ENCODE measurements at places on chromosomes 5 and 9.
A peak's percentile ranks its signal among the peaks of the same experiment; 100 is the strongest.

DNA sequence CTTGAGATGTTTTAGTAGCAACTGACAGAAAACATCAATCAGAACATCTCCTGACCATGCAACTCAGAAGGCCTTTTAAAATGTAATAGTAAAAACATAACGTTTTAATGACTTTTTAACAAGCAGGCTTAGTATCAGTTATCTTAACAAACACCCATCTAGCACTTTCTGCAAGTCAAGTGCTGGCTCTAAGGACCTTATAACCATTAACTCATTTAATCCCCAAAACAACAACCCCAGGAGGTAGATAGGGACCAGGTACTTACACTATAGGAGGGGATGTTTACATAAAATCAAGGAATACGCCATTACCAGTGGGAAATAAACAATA, 41.8 kb downstream of the ROR2 start:
- no peak for DNase-seq

DNA sequence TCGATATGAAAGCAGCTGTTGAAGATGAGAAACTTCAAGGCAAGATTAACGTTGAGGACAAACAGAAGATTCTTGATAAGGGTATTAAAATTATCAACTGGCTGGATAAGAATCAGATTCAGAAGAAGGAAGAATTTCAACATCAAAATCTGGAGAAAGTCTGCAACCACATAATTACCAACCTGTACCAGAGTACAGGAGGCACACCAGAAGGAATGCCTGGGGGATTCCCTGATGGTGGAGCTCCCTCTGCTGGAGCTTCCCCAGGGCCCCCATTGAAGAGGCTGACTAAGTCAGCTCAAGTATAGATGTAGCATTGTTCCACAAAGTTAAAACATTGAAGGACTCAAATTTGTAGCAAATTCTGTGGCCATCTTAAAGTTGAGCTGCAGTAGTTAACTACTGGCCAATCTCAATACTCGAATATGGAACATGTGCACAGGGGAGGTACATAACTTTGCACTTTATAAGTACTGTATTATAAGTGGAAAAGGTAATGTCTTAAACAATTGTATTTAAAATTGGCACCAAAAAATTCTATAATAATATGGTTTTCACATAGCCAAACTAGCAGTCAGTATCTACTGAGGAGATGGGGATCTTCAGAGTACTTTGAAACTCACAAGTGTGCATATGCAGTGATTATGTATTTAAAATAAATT, 237.5 kb downstream of the CHSY3 start:
- no peak for DNase-seq

- no peak for DNase-seq
Observed at GRCh38 chr9:86721226-86721781, 226.0 kb downstream of the GAS1 start.

- no peak for DNase-seq
Observed at GRCh38 chr5:146710348-146710747, 168.2 kb downstream of the PPP2R2B start.

DNA sequence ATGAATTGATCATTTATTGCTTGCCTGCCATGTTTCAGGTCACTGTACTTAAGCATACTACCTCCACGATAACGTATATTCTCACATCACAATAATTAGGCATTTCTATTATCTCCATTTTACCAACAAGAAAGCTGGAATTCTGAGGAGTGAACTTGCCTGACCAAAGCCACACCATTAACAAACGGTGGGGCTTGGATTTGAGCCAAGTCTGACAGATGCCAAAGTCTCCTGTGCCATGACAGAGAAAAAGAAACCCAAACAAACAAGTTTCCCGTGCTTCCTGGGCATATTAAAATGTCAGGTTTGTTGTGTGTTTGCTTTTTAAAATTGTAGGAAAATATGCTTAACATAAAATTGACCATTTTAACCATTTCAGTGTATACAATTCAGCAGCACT, 40.8 kb upstream of the KCNV2 start:
- no peak for DNase-seq

DNA sequence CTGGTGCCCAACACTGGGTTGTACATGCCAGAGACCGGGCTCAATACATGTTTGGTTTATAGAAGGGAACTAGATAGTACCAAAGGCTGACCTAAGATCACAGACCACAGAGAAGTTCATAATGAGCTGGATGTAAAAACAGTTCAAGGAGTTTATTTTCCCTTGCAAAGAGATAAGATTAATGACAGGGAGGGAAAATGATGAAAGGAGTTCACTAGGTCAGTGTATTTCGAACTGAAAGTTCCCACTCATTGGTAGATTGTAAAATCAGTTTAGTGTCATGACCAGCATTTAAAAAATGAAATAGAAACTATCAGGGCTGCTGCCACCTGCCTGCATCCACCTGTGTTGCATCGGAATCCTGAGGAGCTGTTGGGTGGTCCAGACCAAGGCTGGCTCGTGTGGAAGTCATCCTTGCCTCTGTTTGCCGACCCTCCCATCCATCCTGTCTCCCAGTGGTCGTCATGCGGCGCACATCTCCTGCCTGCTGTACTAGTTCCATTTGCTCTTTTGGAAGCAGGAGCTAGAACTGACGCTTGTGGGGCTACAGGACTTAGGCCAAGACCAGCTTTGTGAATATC, 21.1 kb downstream of the TBC1D2 start:
- no peak for DNase-seq

DNA sequence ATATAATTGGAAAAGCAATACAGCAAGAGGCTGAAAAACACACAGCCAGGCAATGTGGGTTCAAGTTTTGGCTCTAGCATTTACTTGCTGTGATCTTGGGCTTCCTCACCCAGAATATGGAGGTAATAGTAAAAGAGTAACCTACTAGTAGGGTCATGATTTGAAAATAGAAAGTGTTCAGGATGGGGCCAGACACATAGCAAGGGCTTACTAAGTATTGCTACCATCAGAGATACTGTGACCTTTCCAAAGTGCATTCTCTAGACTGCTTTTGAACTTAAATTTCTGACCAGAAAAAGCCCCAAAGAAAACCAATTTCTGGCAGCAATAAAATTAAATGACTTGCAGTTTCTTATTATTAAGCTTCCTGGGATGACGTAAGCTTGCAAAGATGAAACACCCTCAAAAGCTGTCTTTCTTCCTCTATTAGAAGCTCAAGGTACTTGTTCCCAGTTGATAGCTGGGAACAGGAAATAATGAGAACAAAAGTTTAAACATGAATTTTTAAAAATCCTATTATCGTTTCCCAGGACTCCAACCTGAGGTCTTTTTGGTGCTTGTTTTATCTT, 20.3 kb downstream of the SLC45A2 start:
- DNase-seq, result no peak

- no peak for DNase-seq
Observed at GRCh38 chr5:158050421-158050820, 191.5 kb upstream of the CLINT1 start.

DNA sequence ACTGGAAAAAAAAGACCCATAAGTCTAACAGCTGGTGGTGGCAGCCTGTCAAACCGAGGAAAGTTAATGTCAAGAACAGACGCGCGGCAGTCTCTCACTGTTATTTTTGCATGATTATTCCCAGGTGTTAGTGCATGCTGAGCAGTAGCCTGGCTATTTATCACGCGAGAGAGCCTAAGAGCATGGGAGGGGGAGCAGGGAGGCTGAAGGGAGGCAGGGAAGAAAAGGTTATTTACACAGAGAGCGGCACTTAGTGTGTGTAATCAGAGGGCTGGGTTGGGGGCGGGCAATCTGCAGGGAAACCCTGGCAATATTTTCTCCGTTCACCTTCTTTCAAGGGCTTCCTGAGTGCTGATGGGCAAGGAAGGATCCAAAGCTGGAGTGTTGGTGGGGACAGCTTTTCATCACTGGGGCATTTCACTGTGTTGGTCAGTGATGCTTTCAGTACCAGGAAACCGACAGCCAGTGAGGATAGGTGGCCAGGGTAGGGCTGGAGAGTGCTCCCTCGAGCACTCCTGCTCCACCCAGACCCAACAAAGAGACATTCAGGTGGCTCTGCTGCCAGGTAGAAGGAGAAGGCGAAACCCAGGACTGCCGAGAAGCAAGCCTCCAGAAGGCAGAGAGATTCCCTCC, 39.6 kb downstream of the ZNF608 start:
- DNase-seq, result no peak

- no peak for DNase-seq
Observed at GRCh38 chr9:113577525-113578261, 114.2 kb downstream of the RGS3 start.

DNA sequence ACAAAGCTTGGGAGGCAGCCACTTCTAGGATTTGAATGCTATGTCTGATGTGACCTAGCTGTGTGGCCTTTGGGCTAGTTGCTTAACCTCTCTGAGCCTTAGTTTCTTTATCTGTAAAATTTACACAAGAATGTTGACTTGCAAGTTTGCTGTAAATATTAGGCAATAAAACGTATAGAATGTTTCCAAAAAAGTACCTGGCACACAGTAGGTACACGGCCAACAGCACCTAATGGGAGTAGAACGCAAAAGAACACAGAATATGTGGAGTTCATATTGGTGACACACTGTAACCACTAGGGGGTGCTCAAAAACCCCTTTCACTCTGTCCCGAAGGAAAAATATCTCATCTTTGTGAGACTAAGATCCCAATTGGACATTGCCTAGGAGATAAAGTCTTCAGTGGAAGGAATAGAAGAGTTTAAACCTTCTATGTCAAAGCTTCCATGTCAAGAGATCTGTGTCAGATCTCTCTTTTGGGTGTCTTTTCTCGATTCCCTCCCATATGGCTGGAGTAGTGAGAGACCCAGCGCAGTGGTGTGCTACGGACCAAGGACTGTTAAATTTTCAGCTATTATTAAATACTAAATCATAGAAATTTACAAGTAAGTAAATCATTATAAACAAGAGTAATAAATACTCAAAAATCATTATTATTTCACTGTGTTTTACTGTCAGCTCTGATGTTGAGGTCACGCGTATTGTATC, 145.4 kb upstream of the RAD23B start:
- peak; percentile 51 for DNase-seq

GRCh38 chr5:72842816-72843215, 26.4 kb downstream of the TNPO1 start:
- DNase-seq, result peak; percentile 54

- DNase-seq, result no peak
Observed at GRCh38 chr5:102795526-102795925, 40.4 kb downstream of the PAM start.

DNA sequence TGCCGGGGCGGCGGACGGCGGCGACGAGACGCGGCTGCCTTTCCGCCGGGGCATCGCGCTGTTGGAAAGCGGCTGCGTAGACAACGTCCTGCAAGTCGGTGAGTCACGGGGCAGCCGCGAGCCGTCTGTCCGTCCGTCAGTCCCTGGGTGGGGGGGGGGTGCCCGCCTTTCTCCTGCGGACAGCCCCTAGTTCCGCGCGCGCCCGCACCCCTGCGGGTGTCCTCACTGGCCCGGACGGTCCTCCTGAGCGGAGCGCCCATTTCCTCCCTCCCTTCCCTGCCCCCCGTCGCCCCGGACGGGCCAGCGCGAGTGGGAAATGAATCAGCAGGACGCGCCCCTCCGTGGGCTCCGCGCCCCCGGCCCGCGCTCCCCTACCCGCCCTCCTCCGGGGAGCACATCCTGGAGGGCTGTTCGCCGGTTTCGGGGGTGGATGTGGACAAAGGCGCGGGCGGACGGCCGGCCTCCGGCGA, 828 bp downstream of the ZSWIM6 start:
- no peak for DNase-seq

DNA sequence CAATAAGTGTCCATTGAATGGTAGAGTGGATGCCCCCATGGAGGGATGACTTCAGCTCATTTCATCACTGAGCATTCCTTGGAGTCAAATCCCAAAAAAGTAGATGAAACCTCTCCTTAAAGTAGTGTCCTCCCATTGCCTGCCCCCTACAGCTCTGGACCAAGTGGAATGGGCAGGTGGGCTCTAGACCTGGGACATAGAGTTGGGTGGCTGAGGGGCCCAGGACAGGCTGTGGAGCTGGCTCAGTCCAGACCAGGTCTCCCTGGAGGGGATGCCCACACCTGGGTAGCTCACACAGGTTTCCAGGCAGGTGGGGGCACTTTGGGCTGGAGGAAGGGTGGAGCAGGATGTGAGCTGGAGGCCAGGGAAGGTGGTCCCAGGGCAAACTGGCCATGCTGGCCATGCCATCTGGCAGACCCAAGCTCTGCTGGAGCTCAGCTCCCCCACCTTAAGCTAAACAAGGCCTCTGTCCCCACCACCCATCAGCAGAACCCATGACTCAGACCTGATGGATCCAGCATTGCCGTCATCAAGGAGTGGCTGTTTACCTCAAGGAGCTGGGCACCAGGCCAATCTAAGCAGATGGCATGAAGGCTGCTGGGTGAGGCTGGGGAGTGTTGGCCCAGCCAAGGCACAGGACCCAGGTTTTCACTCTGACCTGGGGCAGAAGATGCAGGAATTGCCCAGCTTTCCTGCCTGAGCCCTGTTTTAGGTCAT, 6.2 kb upstream of the SPINK4 start:
- DNase-seq, result peak; percentile 95

DNA sequence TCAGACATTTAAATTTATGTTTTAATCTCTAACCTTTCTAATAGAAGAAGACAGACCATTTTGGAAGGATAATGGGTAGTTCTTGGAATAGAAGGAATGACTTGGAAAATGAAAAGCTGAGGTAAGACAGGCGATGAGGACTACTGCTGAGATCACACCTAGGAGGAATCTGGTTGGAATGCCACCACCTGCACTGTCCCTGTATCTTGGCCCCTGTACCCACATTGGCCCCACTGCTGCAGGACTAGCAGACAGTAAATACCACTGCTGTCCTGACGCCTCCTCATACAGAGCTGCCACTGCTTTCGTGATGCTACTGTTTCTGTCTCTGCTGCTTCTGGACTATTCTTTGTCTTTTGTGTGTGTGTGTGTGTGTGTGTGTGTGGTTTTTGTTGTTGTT, 359.8 kb downstream of the TMEM232 start:
- DNase-seq, result no peak

DNA sequence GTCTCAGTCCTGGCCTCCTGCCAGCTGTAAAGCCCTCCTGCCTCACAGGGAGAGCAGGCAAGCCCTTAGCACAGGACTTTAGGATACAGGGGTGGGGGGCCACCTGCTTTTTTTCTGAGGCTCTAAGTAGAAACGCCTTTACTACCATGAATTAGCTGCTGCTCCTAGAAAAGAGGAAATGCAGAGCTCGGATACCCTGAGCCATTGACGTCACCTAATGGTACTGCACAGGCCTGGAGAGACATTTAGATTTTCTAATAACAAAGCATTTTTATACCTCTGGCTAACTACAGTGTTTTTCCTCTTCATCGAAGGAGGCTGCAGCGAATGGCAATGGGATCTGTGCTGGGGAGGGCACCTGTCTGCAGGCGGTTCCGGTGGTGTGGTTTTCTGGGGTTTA, 137.0 kb downstream of the WDR41 start:
- no peak for DNase-seq

GRCh38 chr9:76904661-76905457, 1.1 kb downstream of the PRUNE2 start:
- no peak for DNase-seq

All from hematopoietic multipotent progenitor cell treated with erythropoietin and hydrocortisone succinate and interleukin-3 and kit ligand, for 15 days (in vitro differentiated cells).